Stimulated activated CD8-positive, alpha-beta memory T cell treated with anti-CD3 and anti-CD28 coated beads, Interleukin-4, amount 100 ng/mL, for 1 hour (primary cell): ENCODE measurements at places on chromosomes 5 and 9.

- no peak for DNase-seq
Measured at GRCh38 chr5:16005225-16005624, 174.4 kb downstream of the MARCHF11 start.

DNA sequence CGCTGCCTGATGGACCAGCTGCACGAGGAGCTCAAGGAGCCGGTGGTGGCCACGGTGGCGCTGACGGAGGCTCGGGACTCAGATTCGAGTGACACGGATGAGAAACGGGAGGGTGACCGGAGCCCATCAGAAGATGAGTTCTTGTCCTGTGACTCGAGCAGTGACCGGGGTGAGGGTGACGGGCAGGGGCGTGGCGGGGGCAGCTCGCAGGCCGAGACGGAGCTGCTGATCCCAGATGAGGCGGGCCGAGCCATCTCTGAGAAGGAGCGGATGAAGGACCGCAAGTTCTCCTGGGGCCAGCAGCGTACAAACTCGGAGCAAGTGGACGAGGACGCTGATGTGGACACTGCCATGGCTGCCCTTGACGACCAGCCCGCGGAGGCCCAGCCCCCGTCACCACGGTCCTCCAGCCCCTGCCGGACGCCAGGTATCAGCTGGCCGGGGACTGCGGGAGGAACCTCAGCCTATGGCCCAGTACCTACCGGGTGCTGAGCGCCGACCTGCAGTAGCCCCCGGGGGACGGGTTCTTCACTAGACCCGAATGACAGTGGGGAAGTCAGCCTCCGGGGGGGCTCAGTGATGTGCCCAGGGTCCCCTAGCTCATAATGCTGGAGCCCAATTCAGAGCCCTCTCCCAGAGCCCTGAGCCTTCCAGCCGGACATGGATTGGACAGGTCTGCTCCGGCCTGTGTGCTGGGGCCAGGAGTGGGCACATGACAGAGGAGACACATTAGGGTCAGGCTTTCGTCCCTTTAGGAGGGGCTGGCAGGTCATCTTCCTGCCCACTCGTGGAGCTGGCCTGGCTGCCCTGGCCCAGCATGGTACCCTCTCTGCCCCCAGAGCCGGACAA, 33.0 kb downstream of the USP20 start:
- no peak for DNase-seq

- no peak for DNase-seq
Measured at GRCh38 chr5:36392818-36393217, 91.1 kb upstream of the RANBP3L start.

DNA sequence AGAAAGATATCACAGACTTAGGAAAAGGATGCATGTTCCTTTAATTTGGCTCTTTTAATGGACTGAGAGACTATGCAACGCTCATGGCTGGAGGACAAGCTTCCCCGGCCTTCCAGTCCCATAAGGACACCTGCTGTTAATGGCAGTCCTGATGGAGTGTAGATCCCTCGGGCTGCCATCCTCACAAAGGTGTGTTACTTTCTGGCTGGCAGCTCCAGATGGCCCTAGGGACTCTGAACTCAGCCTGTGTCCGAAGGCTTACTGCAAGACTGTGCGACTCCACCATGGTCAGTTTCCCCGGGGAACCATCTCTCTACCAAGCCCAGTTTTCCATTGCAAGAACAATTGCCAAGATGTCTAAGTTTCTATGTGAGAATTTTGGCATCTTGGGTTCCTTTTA, 25.5 kb upstream of the KCNIP1 start:
- no peak for DNase-seq

DNA sequence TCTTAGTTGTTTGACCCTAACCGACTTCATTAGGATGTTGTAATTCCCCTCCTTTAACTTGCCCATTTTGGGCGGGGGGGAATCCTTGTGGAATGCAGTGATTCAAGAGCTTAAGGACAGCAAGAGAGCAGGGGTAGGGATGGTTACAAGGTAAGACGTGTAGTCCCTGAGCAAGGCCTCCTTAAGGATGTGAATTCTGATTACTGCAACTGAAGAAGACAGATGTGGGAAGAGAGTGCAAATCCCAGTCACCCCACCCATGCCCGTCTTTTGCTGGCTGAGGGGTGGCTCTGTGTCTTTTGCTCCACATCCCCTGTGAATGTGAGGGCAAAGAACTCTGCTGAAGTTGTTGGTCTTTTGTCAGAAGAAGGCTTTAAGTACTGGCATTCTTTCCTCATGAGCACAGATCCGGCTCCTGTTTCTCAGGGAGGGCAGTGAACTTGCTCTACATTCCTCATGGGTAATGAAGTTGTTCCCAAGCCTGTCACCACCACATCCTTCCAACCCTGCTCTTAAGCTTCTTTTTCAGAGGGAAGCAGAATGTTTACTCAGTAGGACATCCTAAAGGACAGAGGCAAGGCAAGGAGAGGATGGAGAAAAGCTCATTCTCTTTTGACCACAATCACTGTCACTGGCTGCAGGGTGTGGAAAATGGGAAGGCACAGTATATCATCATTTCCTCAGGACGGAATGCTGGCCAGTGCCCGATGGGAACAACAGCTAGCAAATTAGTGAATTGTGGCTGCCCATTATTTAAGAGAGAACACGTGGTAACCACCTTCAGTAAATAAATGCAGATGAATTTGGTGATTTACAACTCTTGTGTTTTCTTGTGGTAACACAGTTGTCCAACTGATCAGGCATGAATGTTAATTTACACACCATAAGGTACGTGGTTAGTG, 61.5 kb downstream of the RAI14 start:
- DNase-seq, result no peak

- DNase-seq, result no peak
Measured at GRCh38 chr5:119402081-119402480, 46.3 kb downstream of the TNFAIP8 start.

- no peak for DNase-seq
Measured at GRCh38 chr5:158821331-158821730, 278.4 kb downstream of the EBF1 start.

- no peak for DNase-seq
Measured at GRCh38 chr5:90390928-90391327, 18.6 kb downstream of the CETN3 start.

DNA sequence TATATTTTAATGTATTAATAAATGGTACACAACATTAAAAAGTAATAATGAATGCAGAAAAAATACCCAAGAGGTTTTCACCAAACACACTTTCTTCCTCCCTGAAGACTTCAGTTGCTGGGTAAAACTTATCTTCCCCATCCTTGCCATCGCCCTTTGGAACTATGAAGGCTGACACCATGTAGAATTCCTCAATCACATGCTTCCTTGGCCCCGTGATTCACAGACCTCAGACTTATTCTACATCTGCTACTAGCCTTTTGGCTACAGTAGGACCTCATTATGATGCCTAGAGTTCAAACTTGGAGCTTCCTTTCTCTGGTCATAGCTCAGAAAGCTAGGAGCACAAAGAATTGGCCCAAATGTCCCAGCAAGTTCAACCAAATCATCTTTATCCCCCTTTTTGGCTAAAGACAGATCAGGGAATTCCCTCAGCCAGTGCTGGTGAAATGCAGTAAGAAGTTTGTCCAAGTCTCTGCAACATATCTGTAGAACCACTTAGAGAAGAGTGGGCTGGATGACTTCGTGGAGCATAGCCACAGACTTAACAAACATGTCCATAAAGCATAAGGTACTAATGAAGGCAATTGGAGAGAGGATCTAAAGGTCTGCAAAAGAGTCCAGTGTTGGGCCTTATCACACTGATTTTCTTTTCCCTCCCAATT, 253.5 kb downstream of the SEC61B start:
- DNase-seq, result no peak

- DNase-seq, result no peak
Measured at GRCh38 chr9:88905506-88905905, 85.8 kb upstream of the S1PR3 start.

- DNase-seq, result no peak
Measured at GRCh38 chr9:32968101-32969011, 33.1 kb downstream of the APTX start.

DNA sequence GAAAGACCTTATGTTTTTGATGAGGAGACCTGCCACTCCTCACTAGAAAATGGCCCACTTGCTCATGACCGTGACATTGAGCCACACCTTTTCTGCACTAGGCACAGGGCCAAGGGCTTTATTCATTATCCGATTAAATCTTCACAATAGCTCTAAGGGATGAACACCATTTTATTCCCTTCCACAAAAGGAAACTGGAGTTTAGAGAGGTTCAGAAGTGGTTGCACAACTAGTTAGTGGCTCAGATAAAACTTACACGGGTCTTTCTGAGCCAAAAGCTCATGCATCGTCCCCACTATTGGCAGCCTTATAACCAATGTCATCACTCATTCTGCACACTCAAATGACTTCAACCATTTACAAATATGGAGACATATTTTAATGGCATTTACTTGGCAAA, 39.4 kb downstream of the SUSD1 start:
- no peak for DNase-seq

DNA sequence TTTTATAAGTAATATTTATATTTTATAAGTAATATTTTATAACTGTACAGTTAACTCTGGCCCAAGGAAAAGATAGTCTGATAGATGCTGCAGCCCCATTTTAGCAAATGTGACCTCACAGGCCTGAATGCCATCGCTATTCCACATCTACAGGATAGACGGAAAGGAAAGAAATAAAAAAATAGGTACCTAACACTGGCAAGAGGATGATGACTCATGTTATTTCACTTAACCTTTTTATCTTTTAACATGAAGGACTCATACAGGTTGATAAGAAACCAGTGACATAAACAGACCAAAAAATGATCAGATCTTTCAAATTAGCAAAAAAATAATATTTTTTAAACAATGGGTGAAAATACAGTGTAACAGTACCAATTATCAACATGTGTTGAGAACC, 2.7 kb downstream of the CD274 start:
- no peak for DNase-seq

GRCh38 chr5:140038373-140038957, 4.6 kb downstream of the NRG2 start:
- DNase-seq, result no peak

- no peak for DNase-seq
Measured at GRCh38 chr5:179118756-179119414, 58.7 kb downstream of the ZNF354C start.

DNA sequence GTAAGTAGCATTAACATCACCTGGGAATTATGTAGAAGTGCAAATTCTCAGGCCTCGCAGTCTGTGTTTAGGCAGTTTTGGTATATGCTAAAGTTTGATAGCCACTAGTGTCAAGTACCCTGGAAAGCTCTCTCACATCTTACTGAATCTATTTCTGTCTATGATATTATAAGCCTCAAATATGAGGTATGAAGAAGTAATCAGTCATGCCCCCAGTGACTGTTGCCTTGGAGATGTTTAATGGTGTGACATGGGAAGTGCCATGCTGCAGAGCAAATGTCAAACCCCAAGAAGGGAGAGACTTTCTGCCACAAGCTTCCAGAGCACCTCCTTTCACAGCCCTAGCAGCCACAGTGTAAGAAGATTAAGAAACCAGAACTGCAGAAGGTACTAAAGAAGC, 9.8 kb upstream of the PDE8B start:
- DNase-seq, result no peak

DNA sequence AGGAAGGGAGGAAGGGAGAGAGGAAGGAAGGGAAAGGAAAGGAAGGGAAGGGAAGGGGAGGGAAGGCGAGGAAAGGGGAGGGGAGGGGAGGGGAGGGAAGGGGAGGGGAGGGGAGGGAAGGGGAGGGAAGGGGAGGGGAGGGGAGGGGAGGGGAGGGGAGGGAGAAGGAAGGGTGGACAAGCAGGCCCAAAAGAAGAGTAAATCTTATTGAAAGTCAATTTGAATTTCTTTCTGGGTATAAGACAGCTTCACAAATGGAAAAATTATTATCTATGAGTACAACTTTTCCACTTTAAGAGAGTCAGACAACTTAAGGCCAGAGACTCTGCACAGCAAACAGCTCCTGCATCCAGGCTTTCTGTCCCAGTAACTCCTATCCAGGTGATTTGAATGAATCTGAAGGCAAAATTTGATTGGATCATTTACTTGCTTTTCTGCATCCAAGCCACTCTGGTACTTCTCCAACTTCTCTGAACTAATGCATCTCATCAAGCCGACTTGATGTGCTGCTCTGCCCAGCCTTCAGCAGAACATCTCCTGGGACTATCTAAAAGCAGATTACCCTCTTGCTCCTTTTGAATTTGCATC, 363.4 kb upstream of the KIF2A start:
- DNase-seq, result no peak

DNA sequence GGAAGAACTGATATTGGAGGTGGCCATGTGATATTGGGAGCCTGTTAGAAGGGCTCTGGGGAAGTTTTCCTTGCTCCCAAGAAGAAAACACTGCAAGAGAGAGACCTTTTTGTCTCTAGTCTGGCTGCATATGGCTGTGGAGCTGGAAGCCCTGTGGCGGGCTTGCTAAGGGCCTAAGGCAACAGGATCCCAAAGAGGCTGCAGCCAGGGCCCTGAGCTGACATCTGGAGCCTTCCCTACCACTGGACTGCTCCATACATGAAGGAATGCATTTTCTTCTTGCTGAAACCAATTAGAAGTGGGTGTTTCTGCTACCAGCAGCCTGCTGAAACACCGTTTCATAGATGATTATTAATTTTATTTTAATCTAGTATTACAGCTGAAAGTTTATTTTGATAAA, 42.2 kb downstream of the GNAQ start:
- no peak for DNase-seq

- DNase-seq, result no peak
Measured at GRCh38 chr5:57842364-57843058, 359.9 kb upstream of the ACTBL2 start.

GRCh38 chr5:80189201-80189600, 66.6 kb downstream of the SERINC5 start:
- no peak for DNase-seq

- DNase-seq, result no peak
Measured at GRCh38 chr5:173794901-173795416, 93.2 kb upstream of the CPEB4 start.

DNA sequence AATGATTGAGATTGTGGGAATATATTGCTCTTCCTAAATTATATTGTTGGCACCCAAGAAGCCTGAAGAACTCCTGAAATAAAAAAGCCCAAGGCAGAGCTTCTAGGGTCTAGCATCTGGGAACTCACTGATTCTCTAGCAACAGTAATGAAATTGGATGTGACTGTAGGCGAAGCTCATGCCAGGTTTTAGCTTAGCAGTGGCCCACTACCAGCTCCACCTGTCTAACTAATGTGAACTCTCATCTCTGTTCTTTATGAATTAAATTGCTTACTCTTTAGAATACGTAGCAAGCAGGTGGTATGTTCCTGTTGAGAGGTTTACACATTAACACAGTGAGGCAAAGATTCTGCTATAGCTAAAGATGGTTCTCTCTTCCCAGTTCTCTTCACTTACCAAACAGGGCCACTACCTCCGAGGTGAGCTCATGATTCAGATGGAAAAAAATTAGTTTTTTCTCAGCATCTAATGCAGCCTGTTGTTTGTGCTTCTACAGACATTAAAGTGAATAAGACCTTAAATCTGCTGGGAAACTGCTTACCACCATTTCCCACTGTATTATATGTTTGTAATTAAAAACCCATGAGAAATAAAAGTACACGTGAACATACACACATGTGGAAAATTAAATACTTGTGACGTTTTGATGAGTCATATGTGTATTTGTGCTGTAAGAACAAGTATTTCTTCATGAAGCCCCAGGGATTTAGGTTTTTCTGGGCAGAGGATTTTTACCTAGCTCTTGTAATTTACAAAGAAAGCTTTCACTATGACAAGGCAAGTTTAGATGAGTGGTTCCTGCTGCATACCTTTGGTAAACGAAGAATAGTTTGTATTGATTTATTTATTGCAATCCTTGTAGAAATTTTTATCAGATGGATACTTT, 360.1 kb downstream of the KDM4C start:
- no peak for DNase-seq

- DNase-seq, result no peak
Measured at GRCh38 chr5:38905516-38905915, 59.7 kb downstream of the OSMR start.

- DNase-seq, result no peak
Measured at GRCh38 chr5:54756796-54757402, 228.5 kb downstream of the ESM1 start.
